ENCODE measurements at places on chromosomes 7 and 10. TPM values are rescaled to one million over a fixed set of nuclear protein-coding genes. Genes with fewer than 3 reads are reported as not detected.

Gene FEZF1
- not detected for total RNA-seq

Gene MUC3A
- total RNA-seq = under 0.01 TPM

Gene GOLGA7B
- total RNA-seq = 0.11 TPM

Gene PTN
- not detected for total RNA-seq

Gene GIMAP8
- total RNA-seq = 241 TPM

Gene NKX6-2
- not detected for total RNA-seq

Gene JAKMIP3
- total RNA-seq = 0.09 TPM

Gene LYZL2
- total RNA-seq = not detected

Gene VSTM4
- 0.65 TPM for total RNA-seq

Gene CRTAC1
- total RNA-seq = 5.4 TPM

Gene ASZ1
- not detected for total RNA-seq

Gene ANKRD1
- 92.0 TPM for total RNA-seq

Gene SPDYE8
- not detected for total RNA-seq

Gene SFTPA1
- total RNA-seq = not detected

Gene FXYD4
- not detected for total RNA-seq

Gene LMOD2
- total RNA-seq = not detected

Gene GIMAP4
- 389 TPM for total RNA-seq

Gene MYO1G
- 0.17 TPM for total RNA-seq

Gene FZD1
- 3.3 TPM for total RNA-seq

Gene TBXAS1
- total RNA-seq = 0.87 TPM

Gene ZNF800
- 13.1 TPM for total RNA-seq

Gene PLEKHA1
- total RNA-seq = 34.4 TPM

Gene TEX47
- not detected for total RNA-seq

Gene NOS3
- total RNA-seq = 29.3 TPM

Gene ZNF804B
- total RNA-seq = not detected

Gene PILRA
- total RNA-seq = 0.22 TPM

Gene TWIST1
- 0.87 TPM for total RNA-seq

Gene OPN1SW
- total RNA-seq = not detected

Gene HMX2
- not detected for total RNA-seq

Gene PDGFA
- total RNA-seq = 97.9 TPM

Gene HTR7
- 0.22 TPM for total RNA-seq

Gene LIMK1
- total RNA-seq = 9.5 TPM

Gene GTF2IRD2
- 4.5 TPM for total RNA-seq

Gene AKR1C4
- total RNA-seq = 0.09 TPM

Gene NAT16
- total RNA-seq = not detected

Gene STEAP1B
- total RNA-seq = 2.9 TPM

Gene CHPF2
- 26.5 TPM for total RNA-seq

Gene UFSP1
- total RNA-seq = 3.1 TPM

Gene POU6F2
- not detected for total RNA-seq

Gene CRYGN
- total RNA-seq = not detected

Gene ITPRID1
- not detected for total RNA-seq

Gene FKBP6
- total RNA-seq = not detected

Gene NPM3
- total RNA-seq = 73.3 TPM

Gene THAP5
- total RNA-seq = 16.8 TPM

Gene TAS2R5
- total RNA-seq = 0.11 TPM

Gene AKR1D1
- total RNA-seq = not detected

Gene KIAA1549
- 1.7 TPM for total RNA-seq

Gene LIPA
- 270 TPM for total RNA-seq

Gene KCNH2
- not detected for total RNA-seq

Gene GPR26
- total RNA-seq = not detected

Data from dermis lymphatic vessel endothelial cell (primary cell).